ENCODE measurements at places on chromosomes 3 and 15.

GRCh38 chr15:96515371-96515770 lies 184.9 kb downstream of the NR2F2 start:
- DNase-seq: no peak

DNA sequence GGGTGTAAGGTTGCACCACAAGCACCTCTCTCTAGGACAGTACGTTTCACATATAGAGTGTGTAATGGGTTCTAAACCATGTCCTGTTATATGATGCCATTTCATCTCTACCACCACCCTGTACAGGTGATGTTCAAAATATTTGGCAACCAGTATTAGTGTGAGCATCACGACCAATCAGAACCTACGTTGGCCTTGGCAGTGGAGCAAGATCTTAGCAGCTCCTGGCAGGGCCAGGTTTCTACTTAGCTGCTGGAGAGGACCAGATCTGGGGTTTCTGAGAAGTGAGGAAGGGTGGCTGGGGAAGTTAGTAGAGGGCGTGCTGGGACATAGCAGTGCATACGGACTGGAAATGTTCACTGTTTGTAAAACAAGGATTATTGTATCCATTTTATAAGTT lies 23.1 kb upstream of the MITF start:
- DNase-seq: no peak

- DNase-seq: no peak
Observed at GRCh38 chr3:30204126-30204525, 402.3 kb upstream of the TGFBR2 start.

- no peak for DNase-seq
Observed at GRCh38 chr3:52089691-52090090, 33.3 kb upstream of the DUSP7 start.

GRCh38 chr3:8491271-8492144 lies 10.1 kb upstream of the LMCD1 start:
- no peak for DNase-seq

Measured in stimulated activated CD4-positive, alpha-beta T cell treated with anti-CD3 and anti-CD28 coated beads, Interleukin-2, amount 100 ng/mL, for 24 hours (primary cell).